CD4-positive, alpha-beta T cell treated with Interleukin-15 for 1 hour (primary cell): ENCODE measurements at places on chromosomes 7 and 10.

- no peak for DNase-seq
Measured at GRCh38 chr7:39153647-39154046, 175.9 kb downstream of the POU6F2 start.

GRCh38 chr10:49319206-49319605 is 20.2 kb downstream of the C10orf71 start:
- DNase-seq, result no peak

GRCh38 chr10:79148452-79149344 is 79.9 kb downstream of the ZMIZ1 start:
- DNase-seq, result peak; percentile 49

GRCh38 chr7:106110238-106110560 is 1.9 kb downstream of the SYPL1 start:
- DNase-seq, result no peak

DNA sequence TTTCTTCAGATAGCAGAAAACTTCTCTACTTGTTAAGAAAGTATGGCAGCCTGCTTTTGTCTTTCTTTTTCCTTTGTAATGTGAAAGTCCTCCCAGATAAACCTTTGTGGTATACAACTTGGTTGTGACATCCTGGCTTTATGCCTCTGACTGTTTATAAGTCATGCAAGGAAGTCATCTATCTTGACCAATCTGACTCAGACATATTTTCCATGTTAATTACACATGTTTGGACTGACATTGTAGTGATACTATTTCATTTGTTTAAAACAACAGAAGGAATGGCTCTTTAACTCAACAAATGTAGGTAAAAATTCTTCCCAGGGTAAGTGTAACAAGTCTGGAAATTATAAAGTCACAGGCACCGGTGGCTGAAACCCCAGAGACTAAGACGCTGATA is 341.6 kb upstream of the MEOX2 start:
- DNase-seq, result no peak

DNA sequence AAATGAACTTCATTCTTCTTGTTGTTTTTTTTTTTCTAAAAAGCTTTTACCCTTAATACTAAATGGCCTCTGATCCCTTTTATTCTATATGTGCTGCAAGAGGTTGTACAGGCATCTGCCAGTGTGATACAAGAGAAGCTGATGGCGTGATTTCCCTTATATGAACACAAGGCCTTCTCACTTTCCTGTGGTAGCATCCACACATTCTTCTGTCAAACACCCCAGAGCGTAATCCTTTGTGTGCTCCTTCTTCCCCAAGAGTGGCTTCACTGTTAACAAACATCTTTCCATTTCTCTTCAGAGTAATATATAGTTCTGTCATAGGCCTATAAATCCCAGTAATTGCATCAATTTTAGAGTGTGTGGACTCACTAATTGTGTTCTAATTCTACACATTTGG is 86.3 kb upstream of the CAPZA2 start:
- no peak for DNase-seq

DNA sequence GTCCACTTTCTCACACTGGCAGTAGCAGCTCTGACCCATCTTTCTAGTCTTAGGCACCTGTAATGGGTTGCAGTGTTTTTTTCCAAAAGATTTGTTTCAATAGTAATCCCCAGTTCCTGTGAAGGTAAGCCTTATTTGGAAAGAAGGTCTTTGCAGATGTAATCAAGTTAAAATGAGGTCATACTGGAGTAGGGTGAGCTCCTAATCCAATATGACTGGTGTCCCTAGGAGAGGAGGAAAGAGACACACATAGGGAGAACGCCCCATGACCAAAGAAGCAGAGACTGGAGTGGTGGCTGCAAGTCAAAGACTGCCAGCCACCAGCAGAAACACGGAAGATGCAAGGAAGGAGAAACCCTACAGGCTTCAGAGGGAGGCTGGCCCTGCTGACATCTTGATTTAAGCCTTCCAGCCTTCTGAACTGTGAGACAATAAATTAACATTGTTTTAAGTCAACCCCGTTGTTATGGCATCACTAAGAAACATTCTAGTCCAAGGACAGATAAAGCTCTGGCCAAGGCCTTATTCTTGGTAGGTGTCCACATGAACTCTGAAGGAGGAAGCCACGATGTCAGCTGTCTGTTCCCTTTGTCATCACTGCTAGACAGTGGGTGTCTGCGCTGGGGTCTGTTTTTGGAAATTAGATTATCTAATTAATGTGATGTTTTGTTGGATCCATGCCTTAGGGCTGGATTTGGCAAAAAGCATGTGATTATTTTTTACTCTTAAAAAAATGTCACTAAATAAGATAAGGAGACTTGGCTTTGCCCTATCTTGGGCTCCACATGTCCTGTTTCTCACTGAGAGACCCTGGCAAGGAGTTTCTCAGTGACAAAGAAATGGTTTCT is 214.9 kb downstream of the KCNMA1 start:
- DNase-seq, result no peak

DNA sequence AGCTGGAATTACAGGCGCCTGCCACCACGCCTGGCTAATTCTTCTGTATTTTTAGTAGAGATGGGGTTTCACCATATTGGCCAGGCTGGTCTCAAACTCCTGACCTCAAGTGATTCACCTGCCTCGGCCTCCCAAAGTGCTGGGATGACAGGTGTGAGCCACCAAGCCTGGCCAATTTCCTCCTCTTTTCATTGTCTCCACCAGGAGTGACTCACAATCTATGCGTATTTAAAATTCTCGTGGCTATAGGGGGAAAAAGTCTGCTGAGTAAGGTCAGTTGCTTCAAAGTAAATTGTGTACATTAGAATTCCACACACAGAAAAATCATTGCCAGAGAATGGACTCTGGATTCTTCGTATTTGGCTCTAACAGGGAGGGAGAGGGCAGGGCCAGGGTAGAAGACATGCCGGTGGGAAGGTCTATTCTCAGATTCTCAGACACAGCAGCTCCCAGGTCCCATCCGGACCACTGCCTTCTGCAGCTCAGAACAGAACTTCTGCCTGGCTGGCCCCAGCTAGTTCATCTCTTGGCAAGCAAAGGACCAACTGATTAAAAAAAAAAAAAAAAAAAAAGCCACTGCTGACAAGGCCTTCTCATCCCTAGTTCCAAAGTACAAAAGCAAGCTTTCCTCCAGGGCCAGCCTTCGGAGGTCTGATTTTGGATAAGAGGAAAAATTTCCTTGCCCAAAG is 22.2 kb downstream of the PSPH start:
- no peak for DNase-seq

GRCh38 chr10:4607681-4608080 is 218.3 kb upstream of the AKR1E2 start:
- no peak for DNase-seq

- DNase-seq, result no peak
Measured at GRCh38 chr7:28830846-28831245, 127.3 kb downstream of the TRIL start.

- DNase-seq, result no peak
Measured at GRCh38 chr7:4692055-4692454, 10.0 kb downstream of the FOXK1 start.

DNA sequence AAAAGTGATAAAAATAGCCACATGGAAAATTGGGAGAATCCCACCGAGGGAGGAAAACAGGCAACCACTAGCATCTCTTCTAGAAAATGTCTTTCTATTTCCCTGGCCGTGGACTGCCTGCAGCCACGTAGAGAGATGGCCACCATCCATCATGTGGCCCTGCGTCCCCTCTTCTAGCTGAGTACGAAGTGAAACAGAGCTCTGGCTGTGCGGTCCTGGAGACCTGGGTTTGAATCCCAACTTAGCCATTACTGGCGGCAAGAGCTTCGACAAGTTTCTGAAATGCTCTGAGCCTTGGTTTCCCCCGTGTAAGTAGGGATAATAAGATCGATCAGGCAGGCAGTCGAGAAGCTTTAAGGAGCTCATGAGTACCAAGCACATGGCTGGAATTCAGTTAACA is 32.9 kb downstream of the ZCCHC24 start:
- DNase-seq, result no peak

DNA sequence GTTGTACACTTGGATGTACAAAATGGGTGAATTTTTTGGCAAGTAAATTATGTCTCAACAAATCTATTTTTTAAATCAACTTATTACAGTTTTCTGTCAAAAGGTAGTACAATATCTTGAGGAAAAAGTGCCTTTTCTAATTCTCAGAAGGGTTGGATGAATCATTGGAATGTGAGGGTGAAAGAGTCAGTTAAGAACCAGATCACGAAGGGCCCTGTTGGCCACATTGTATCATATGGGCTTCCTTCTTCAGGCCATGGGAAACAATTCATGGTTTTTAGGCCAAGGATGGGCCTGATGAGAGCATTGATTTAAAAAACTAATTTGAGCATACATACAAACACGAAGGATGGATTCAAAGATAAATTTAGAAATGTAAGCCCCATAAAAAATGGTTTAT is 503.7 kb downstream of the TNS3 start:
- DNase-seq, result no peak

DNA sequence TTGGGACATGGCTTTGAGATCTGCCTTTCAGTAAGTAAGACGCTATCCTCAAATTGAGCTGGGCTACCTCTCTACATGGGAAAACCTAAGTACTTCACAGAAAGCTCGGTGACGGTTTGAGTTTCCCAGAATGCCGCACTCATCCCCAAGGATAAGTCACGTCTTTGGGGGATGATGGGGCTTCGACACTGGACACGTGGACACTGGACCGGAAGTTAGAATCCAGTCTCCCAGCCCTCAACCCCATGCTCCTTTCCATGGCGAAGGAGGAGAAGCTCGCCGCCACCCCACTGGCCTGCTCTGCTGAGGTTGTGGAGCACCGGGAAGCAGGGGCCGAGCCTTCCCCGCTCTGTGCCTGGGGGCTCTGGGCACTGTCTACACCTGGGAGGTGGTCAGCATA is 27.5 kb downstream of the PTPRE start:
- DNase-seq, result no peak

DNA sequence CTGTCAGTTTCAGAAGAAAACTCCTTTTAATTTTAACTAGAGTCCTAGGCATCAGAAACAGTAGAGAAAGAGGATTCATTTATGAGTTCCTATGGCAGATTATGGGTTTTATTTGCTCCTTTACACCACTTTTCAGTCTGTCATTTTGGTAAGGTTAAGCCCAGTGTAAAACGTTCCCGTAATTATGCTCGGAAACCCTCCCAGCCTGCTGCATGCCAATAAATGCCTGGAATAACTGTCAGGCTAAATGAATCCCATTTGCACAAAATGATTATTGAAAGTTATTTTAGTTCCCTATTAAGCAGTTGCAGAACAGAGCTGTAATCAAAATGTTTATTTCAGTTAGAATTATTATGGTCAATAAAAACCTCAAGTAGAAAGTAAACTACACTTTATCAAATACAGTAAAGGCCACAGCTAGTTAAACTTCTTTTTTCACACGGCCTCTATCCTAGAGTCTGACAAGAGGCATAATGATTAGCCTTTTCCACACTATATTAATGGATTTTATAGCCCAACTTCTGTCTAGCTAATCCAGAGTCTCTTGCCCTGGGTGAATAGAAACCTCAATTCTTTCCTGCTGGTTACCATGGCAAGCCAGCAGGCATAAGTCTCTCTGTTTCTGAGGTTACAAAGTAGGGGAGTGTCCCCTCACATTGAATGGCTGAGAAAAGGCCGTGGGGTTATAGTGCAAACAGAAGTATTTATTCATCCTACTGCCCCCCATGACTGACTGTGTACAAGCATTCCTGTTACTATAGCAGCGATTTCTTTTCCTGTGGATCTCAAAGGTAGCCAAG is 80.8 kb upstream of the NPVF start:
- DNase-seq, result no peak

- peak; percentile 32 for DNase-seq
Measured at GRCh38 chr7:6422926-6423632, 24.7 kb downstream of the DAGLB start.

GRCh38 chr7:145088111-145088745 is 252.4 kb upstream of the TPK1 start:
- no peak for DNase-seq

- no peak for DNase-seq
Measured at GRCh38 chr10:31383810-31384588, 65.0 kb downstream of the ZEB1 start.

DNA sequence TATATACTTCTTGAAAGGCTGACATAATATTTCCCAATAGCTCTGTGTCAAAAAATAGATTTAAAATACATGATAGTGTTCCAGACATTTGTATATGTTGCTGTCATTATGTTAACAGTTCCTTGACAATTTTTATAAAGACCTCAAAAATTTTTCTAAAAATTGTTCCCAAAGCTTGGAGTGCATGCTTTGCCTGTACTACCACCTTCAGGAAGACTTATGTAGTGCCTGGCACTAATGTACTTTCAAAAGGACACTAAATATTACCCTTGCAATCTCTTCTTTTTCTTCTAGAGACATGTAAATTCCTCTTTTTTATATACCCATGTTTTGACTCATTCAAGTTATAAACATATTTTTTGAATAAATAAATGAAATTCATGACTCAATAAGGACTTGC is 48.0 kb upstream of the SP8 start:
- DNase-seq, result no peak

DNA sequence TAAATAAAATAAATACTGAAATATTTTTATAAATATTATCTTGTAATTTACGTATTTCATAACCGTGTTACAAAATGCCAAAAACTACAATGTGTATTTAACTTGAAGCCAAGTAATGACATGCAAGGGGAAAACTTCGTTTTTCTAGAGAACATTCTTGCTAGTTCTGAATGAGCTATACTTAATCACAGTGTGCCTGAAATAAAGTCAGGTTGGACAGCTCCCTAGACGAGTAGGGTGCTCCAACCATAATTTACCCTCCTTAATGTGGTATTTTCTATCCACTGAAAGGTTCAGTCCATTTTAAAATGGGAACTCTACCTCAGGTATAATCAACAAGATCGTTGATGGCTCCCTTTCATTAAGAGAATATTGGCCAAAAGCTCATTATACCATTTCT is 194.5 kb upstream of the AHR start:
- DNase-seq, result no peak

DNA sequence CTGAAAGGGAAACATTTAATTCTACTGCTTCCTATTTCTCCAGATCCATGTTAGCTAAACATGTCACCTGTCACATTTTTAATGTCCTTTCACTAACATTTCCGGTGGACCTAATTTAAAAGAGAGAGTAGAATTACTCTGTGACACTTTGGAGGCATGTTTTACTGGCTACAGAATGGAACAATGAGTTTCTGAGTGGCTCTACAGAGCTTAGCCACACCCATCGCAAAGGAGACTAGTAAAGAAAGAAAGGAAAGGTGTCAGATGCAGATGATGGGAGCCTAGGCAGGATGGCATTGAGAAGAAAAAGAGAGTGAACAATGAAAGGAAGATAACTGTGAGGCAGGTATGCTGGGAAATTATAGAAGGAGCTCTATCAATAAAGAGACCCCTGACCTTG is 35.9 kb downstream of the NDUFB2 start:
- DNase-seq, result no peak

DNA sequence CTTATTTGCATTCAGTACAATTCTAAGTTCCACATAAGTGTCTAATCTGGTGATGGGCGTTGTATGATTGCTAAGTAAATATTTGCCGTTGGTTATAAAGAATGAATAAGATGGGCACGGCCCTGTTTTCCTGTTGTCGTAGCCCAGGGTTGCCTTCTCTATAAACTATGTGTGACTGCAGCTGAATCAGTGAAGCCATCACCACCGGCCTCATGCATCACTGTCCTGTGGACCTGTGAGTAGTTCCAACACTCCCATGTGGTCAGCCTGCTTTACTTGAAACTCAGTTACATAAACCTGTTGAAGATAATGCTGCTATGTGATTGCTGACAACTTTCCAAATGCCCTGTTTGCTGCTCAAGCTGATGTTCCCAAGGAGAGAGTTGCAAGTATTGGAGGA is 21.6 kb upstream of the KLF6 start:
- DNase-seq, result no peak
